ENCODE measurements at places on chromosomes 12 and 14.
A peak's percentile ranks its signal among the peaks of the same experiment; 100 is the strongest.

- DNase-seq = no peak
Observed at GRCh38 chr12:111823891-111824290, 18.1 kb upstream of the MAPKAPK5 start.

- DNase-seq = no peak
Observed at GRCh38 chr14:52919971-52920370, 30.9 kb downstream of the FERMT2 start.

DNA sequence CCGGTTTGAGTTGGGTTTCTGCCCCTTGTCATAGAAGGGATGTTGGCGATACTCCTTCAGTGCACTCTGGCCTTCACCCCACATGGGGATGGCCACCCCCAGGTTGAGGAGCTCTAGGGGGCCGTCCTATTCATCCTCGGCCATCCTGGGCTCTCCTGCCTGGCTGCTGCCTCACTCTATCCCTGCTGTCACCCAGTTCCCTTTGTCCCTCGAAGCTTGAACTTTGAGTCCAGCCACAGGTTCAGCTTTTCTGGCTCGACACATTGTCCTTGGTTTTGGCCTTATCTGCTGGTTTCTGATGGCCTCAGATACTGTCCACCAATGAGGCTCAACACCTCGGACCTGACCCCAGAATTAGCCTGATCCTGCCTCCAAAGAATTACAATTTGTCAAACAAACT is 58.6 kb downstream of the C14orf132 start:
- no peak for DNase-seq

GRCh38 chr14:61437381-61437780 is 116.0 kb downstream of the PRKCH start:
- DNase-seq = no peak

- no peak for DNase-seq
Observed at GRCh38 chr14:92897922-92898565, 24.9 kb upstream of the CHGA start.

DNA sequence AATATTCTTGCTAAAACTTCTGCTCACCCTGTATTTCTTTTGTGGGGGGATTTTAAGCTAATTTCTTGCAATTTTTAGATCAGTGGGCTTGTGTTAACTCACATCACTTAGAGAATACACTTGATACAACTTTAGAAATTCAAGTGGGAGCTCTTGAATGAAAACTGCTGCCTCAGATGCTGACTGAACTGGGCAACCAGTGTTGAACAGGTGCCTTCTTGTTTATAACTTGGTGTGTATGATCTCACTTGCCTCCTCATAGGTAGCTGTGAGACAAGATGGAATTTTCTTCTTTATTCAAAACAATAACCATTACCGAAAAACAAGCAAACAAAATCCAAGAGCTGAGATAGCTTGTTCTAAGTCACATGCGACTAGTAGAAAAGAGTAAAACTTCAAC is 63.5 kb downstream of the FGD4 start:
- DNase-seq = no peak

- DNase-seq = no peak
Observed at GRCh38 chr12:124915239-124916236, 1.1 kb upstream of the UBC start.

GRCh38 chr14:56587701-56588100 is 8.1 kb downstream of the TMEM260 start:
- no peak for DNase-seq

DNA sequence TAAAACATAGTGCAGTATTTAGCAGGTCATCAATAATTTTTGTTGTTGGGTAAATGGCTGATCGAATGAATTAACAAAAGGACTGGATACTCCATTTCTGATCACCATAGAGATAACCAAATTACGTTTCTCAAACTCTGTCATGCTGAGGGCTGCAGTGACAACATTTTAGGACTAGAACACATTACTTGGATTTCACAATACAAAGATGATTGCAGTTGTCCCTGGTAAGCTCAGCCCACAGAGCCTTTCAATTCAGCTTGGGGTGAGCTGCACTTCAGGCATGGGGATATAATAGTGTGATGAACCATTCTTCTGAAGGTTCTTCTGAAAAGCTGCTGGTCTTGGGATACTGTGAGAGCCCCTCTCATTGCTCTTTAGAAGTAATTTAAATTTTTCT is 74.3 kb downstream of the FAR2 start:
- DNase-seq = no peak

DNA sequence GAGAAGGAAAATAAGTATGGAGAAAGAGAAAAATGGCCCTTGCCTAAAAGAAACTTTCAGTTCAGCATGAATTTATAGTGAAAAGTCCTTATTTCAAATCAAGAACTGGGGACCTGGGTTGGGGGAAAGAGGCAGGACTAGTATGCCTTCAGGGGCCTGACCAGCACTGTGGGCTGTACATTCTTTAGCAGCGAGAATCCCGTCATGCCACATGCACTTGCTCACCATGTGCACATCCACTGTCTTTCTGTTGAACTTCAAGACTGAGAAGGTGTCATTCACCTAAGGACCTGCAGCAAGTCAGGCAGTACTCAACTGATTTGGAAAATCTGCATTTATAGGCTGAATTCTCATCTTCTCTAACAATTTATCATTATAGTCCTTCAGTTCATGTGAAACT is 50.2 kb downstream of the RAB35 start:
- DNase-seq = no peak

DNA sequence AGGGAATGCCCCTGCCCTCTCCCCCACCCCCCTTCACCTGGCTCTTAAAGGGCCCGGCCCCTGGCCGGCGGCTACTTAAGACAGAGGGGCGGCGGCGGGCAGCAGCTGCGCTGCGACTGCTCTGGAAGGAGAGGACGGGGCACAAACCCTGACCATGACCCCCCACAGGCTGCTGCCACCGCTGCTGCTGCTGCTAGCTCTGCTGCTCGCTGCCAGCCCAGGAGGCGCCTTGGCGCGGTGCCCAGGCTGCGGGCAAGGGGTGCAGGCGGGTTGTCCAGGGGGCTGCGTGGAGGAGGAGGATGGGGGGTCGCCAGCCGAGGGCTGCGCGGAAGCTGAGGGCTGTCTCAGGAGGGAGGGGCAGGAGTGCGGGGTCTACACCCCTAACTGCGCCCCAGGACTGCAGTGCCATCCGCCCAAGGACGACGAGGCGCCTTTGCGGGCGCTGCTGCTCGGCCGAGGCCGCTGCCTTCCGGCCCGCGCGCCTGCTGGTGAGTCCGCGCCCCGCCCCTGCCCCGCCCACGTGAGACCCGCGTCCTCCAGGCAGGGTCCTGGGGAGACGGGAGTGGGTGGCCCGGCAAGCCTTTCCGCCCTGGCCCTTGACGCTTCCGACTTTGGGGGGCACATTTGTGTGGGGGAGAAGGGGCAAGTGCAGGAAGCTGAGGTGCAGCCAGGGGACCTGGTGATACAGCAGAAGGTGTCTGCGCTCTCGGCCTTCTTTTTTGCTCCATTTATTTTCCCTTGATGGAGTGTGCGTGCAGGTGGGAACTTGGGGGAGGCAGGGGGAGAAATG is at the start of gene IGFBP6:
Gene IGFBP6 (plus strand): TSS at position 104 of the 790 bp plus-strand sequence. CDS start 51 bp downstream, at position 155.
- DNase-seq = no peak

GRCh38 chr12:118749646-118750045 is 231.7 kb upstream of the SRRM4 start:
- no peak for DNase-seq

- no peak for DNase-seq
Observed at GRCh38 chr12:53193040-53193439, 12.3 kb upstream of the CSAD start.

GRCh38 chr12:76591476-76591875 is 31.9 kb upstream of the OSBPL8 start:
- no peak for DNase-seq

DNA sequence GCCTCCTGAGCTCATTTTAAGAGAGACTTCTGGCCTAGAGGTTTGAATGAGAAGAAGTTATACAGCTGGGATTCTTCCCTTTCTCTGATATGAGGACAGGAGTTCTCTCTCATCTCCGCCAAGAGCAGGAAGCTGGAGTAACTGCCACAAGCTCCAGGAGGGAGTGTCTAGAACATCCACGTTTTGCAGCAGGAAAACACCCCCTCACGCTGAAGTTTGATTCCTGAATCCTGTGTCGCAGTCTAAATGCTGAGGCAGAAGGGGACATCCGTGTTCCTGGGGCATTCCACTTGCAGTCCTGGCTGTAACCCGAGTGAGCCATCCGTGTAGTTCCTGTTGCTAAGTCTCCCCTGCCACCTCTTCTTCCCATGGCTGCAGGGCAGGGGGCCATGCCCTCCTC is 38.3 kb downstream of the NTF3 start:
- DNase-seq = no peak

GRCh38 chr12:8817856-8818255 is 4.6 kb upstream of the A2ML1 start:
- no peak for DNase-seq

GRCh38 chr12:12534975-12535374 is 27.7 kb downstream of the DUSP16 start:
- DNase-seq = no peak

DNA sequence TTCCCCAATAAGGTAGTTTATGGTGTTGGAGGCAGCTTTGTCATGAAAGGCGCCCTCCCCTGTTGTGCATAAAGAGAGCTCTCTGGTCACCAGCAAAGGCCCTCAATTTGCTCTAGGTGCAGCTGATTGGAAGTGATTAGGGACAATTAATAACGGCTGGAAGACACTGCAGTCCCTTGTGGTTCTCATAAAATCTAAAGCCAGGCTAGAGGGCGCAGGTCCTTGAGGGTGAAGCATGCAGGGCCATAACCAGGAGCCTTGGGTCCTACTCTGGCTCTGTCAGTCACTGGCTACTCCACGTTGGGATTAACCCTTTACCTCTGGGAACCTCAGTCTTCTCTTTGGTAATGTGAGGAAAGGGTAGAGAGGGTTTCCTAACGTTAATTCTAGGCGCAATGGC is 1.9 kb downstream of the DAAM1 start:
- DNase-seq = peak; percentile 64

GRCh38 chr12:115132145-115132544 is 448.2 kb upstream of the TBX3 start:
- no peak for DNase-seq

DNA sequence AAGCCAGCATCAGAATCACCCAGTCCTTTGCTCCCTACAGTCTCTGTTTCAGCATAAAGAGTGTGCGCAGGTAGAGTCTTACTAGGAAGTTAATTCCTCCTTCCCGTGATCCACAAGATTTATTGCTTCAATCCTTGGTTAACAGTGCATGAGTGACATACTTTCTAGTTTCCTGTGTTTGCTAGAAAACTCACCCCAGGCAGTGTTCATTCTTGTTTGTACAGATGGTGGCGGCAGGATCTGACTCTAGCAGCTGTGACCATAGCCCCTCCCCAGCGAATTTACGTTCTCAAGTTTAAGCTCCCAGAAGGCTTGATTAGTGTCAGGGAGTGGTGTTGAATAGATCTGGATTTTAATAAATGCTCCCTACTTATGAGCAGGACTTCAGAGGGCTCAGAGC is 75.9 kb upstream of the ANO2 start:
- DNase-seq = peak; percentile 39

GRCh38 chr12:106744600-106744999 is 29.9 kb upstream of the RIC8B start:
- DNase-seq = no peak

- DNase-seq = no peak
Observed at GRCh38 chr12:3035171-3035570, 42.0 kb upstream of the TSPAN9 start.

DNA sequence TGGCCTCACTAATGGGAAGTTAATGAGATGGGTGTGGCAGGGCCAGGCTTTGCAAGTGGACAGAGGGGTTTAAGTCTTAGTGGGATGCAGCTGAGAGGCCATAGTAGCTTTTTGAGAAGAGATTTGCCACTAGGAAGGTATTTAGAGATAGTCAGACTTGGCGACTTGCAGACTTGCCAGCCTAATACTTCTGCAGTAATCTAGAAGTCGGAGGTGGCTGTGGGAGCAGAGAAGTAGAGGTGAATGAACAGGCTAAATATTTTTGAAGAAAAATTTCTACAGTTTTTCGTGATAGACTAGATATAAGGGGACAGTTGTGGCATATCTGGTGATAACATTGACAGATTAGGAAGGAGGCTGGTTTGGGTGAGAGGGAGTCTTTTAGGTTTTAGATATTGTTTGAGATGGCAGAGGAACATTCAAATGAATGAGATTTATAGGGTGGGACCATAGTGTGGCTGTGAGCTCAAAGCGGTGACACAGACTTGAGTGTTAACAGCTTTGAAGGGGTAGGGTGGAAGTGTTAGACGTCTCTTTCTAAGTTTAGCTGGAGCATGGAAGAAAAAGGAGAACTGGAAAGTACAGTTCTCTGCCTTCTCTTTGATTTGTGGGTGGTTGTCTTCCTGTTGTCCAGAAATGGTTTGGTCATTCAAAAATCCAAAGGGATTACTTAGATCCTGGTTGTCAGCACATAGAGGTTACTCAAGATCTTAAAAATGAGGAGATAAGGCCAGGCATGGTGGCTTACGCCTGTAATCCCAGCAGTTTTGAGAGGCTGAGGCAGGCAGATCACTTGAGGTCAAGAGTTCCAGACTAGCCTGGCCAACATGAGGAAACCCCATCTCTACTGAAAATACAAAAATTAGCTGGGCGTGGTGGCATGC is 44.9 kb downstream of the MAPKAPK5 start:
- no peak for DNase-seq

DNA sequence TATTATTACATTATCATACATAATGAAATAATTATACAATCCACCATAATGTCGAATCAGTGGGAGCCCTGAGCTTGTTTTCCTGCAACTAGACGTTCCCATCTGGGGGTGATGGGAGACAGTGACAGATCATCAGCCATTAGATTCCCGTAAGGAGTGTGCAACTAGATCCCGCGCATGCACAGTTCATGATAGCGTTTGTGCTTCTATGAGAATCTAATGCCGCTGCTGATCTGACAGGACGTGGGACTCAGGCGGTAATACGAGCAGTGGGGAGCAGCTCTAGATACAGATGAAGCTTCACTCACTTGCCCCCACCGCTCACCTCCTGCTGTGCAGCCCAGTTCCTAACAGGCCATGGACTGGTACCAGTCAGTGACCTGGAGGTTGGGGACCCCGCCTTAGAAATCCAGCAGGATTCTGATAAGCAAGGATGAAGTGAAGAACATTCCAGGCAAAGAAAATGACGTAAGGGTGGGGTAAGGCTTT is 204.6 kb downstream of the ETV6 start:
- no peak for DNase-seq

DNA sequence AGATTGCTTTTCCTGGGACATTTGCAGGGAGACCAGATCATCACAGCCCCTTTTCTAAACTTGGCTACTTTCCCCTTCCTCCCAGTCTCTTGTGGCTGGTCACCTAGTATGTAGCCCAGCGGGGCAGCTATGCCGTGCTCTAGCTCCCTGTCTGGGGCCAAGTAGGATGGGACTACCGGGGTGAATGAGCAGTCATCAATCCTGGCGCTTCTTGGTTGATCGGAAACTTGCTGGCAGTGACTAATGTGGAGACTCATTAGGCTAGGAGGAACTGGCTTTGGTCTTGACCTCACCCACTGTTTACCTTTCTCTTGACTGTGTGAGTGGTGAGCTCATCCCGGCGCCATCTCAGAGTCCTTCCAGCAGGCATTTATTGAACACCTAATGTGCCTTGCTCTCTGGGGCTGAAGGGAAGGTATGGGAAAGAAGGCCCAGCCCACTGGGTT is 15.9 kb downstream of the PLEKHG3 start:
- DNase-seq = no peak
